Caco-2 (cell line): ENCODE measurements at places on chromosomes 1 and 21. TPM values are rescaled to one million over a fixed set of nuclear protein-coding genes. Genes with fewer than 3 reads are reported as not detected.

- H3K4me3 ChIP-seq, result no peak overlapping the region
- no peaks in the 10 kb centered on the region for H3K27me3 ChIP-seq
- no peaks in the 10 kb centered on the region; the same call in 1 of the 2 replicates for H3K4me1 ChIP-seq
- H3K27ac ChIP-seq, result no peak overlapping the region
- peak; percentile 60 for DNase-seq
- H3K36me3 ChIP-seq, result no peaks in the 10 kb centered on the region
These were observed 32.9 kb downstream of the GPA33 start for GRCh38 chr1:167057241-167057688.

GRCh38 chr1:180530501-180530900 is 28.1 kb upstream of the ACBD6 start:
- no peaks in the 10 kb centered on the region for H3K27me3 ChIP-seq
- H3K27ac ChIP-seq, result peak overlapping the region; percentile 59
- no peak for DNase-seq
- peaks cover 32% of the 10 kb centered on the region for H3K4me1 ChIP-seq

LCA5L gene
- 0.44 and 0.61 TPM in 2 replicates for total RNA-seq

APCS gene
- total RNA-seq, result not detected in 2 replicates

DNA sequence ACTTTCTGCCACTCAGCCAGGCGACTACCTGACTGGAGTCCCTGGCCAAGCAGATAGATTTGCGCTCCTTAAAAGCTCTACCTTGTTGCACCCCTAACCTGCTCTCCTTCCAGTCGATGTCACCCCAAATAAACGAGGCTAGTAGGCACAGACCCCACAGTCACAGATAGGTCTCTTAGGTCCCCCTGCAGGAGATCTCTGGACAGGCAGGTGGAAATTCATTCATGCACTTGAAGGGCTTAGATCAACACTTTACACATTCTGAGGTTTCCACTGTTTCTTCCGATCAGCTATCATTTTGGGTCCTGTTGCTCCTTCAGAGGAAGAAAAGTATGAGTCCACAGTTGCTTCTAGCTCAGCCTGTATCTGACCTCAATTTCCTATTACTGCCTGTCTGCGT is 272.6 kb upstream of the FMN2 start:
- no peak overlapping the region for H3K27ac ChIP-seq
- H3K4me3 ChIP-seq, result no peak overlapping the region
- no peaks in the 10 kb centered on the region for H3K27me3 ChIP-seq
- no peak for DNase-seq

CRNN gene
- not detected in 2 replicates for total RNA-seq

TMEM52 gene
- 5.8 and 6.4 TPM in 2 replicates for total RNA-seq

DNA sequence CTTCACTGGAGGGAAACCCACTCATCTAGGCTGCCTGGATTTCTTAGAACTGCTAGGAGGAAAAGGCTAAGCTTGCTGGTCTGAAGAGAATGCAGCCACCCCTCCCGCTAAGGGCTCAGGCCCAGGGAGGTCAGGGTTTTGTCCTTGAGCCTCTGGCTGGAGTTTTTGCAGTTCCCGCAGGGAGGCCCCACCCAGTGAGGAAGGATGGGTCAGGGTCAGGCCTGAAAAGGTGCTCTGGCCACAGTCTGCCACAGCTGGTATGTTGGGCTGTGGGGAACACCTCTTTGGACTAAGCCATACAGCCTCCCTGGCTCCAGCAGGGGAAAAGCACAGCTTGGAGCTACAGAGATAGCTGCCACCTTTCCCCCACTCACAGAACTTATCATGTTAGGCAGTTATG is 71.4 kb upstream of the PAPPA2 start:
- no peaks in the 10 kb centered on the region for H3K36me3 ChIP-seq
- no peak for DNase-seq
- no peaks in the 10 kb centered on the region for H3K4me1 ChIP-seq
- H3K27me3 ChIP-seq, result no peaks in the 10 kb centered on the region

DNA sequence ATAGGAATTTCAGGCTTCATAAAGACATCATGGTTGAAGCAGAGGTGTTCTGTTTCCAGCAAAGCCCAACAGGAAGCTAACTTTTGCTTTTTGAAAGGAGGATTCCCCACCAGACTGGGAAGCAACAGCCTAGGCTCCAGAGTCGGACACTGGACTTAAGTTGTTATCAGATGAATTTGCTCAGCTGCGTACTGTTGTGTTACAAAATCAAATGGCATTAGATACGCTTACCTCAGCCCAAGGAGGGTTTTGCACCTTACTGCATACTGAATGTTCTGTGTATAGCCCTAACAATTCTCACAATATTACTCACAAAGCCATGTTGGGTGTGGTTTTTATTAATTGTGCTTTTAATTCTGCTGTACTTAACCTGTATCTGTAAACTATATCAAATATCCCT is 547 bp upstream of the CHIA start:
- H3K27me3 ChIP-seq, result no peaks in the 10 kb centered on the region
- H3K36me3 ChIP-seq, result no peaks in the 10 kb centered on the region
- no peak overlapping the region for H3K4me3 ChIP-seq
- no peak overlapping the region for H3K27ac ChIP-seq
- DNase-seq, result no peak

TFF2 gene
- 1.2 and 3.4 TPM in 2 replicates for total RNA-seq

GRCh38 chr1:184567637-184568036 is 180.8 kb downstream of the C1orf21 start:
- no peak for DNase-seq
- H3K4me1 ChIP-seq, result no peaks in the 10 kb centered on the region
- H3K4me3 ChIP-seq, result no peak overlapping the region
- H3K36me3 ChIP-seq, result no peaks in the 10 kb centered on the region
- no peak overlapping the region for H3K27ac ChIP-seq

- DNase-seq, result no peak
- H3K27ac ChIP-seq, result no peak overlapping the region
- no peaks in the 10 kb centered on the region for H3K36me3 ChIP-seq
- H3K4me1 ChIP-seq, result no peaks in the 10 kb centered on the region
- no peaks in the 10 kb centered on the region for H3K27me3 ChIP-seq
These were observed 162.1 kb downstream of the PTPRU start for GRCh38 chr1:29398431-29398830.

DNA sequence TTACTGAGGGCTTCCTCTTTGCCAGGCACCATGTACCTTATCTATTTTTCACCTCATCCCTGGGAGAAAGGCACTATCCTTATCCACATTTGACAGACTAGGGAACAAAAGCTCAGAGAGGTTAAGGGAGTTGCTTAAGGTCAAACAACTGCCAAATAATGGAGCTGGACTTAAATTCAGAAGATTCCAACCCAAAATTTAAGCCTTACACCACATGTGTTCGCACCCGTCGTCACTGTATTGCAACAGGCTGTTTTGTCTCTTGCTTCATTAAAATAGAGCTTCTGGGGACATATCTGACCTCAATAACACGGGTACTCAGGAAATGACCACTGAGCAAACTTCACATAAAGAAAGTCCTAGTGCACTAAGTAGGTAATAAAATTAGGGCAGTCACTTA is 62.0 kb downstream of the TRABD2B start:
- no peak overlapping the region for H3K4me3 ChIP-seq
- no peaks in the 10 kb centered on the region for H3K36me3 ChIP-seq
- DNase-seq, result no peak
- no peaks in the 10 kb centered on the region for H3K27me3 ChIP-seq

DNA sequence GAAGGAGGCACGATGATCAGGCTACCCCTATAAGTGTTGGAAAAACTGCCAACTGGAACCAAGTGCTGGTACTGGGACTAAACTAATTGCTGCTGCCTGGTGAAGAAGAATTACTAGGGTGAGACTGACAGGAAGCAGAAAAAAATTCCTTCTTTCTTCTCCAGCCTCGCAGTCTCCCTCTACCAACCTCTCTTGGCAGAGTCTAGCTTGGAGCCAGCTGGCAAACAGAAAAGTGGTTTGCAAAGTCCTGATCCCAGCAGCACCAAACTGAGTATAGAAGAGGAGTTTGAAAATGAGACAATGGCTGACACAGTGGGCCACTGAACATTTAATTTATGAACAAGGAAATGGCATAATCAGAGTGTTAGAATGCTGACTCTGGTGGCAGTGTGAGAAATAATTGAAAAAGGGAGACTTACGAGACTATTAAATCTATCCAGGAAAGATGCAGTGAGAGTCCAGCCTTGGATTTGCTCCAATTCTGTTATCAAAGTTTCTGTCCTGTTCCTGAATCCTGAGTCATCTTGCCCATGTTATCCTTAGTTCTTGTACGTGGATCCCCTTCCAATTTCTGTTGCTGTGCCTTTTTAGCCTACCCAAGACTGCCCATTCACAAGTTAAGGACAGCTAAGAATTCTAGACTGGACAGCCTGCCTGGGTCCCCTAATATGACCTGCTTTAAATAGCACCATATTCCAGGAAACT is 23.7 kb upstream of the DISP1 start:
- 0 out of 2 replicates have a peak, but pooled peaks cover 4% of the 10 kb centered on the region for H3K4me1 ChIP-seq
- no peaks in the 10 kb centered on the region for H3K36me3 ChIP-seq
- no peak overlapping the region for H3K27ac ChIP-seq
- no peak for DNase-seq
- no peak overlapping the region for H3K4me3 ChIP-seq

GRCh38 chr1:116674011-116674531 is 6.5 kb upstream of the IGSF3 start:
- no peak for DNase-seq
- H3K4me1 ChIP-seq, result no peaks in the 10 kb centered on the region
- no peaks in the 10 kb centered on the region for H3K27me3 ChIP-seq
- H3K4me3 ChIP-seq, result no peak overlapping the region
- H3K36me3 ChIP-seq, result no peaks in the 10 kb centered on the region

DHRS3 gene
- 59.4 and 64.6 TPM in 2 replicates for total RNA-seq

KDM5B gene
- total RNA-seq, result 62.7 and 67.5 TPM in 2 replicates

DNA sequence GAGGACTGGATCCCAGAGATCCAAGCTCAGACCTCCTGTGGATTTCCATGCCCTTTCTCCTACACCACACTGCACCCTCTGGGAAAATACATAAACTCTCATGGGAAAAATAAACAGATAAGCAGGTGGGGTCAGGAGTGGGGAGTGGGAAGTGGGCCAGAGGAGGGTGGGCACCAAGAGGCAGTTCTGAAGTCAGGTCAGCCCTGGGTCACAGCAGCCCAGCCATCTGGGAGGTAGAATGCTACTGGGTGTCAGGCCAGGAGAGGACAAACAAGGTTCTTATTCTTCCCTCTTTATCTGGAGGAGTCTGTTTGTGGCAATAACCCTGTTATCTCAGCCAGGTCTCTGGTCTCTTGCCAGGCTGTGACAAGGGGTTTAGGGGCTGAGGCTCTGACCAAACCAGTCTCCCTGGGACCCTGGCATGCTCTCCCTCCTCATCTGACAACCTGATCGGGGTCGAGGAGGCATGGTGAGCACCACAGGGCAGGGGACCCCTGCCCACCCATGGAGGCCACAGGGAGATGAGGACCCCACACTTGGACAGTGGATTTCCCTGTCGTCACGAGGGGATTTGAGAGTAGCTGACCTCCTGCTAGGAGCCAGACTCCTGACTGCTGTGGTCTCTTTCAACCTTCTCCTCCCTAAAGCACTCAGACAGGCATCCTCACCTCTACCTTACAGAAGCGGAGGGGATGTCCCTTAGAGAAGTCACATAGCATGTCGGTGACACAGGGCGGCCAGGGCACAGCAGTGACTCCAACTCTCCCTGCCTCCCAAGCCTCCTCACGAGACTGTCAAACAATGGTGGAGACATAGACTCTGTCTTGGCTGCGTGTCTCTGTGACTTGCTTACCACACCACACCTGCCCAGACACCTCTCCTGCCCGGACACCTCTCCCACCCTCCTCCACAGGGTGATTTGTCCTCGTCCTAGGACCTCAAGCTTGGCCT is 51.3 kb upstream of the IFFO2 start:
- peaks cover 54% of the 10 kb centered on the region for H3K4me1 ChIP-seq
- H3K27me3 ChIP-seq, result no peaks in the 10 kb centered on the region
- DNase-seq, result no peak
- H3K36me3 ChIP-seq, result no peaks in the 10 kb centered on the region
- H3K27ac ChIP-seq, result peak overlapping the region; percentile 57

CHODL gene
- 0.16 TPM in 1 of 2 replicates, not detected in the other for total RNA-seq
